ENCODE measurements at places on chromosomes 4 and X. TPM values are rescaled to one million over a fixed set of nuclear protein-coding genes. Genes with fewer than 3 reads are reported as not detected.

Gene VSIG4
- 97.5 TPM for total RNA-seq

Gene IL15
- total RNA-seq: 6.1 TPM

Gene MMRN1
- total RNA-seq: 32.0 TPM

Gene RENBP
- total RNA-seq: 21.9 TPM

Gene UCP1
- total RNA-seq: not detected

Gene TMEM271
- not detected for total RNA-seq

Gene GAGE1
- total RNA-seq: not detected

Gene PRDM8
- 3.5 TPM for total RNA-seq

Gene EMD
- total RNA-seq: 54.4 TPM

Gene SYP
- total RNA-seq: 8.0 TPM

Gene MUC7
- not detected for total RNA-seq

Gene LRRC66
- 2.2 TPM for total RNA-seq

Gene RAPGEF2
- 77.4 TPM for total RNA-seq

Gene GSX2
- total RNA-seq: not detected

Gene LPAR4
- total RNA-seq: 1.5 TPM

Gene SHOX
- total RNA-seq: not detected

Gene AMBN
- total RNA-seq: not detected

Gene RNF175
- total RNA-seq: 0.39 TPM

Gene GABRA4
- total RNA-seq: not detected

Gene BRS3
- not detected for total RNA-seq

Gene CXCL1
- total RNA-seq: 2.7 TPM

Gene HTN3
- total RNA-seq: not detected

Gene ADH4
- total RNA-seq: 5.1 TPM

Gene PGAM4
- not detected for total RNA-seq

Gene SUPT20HL2
- total RNA-seq: not detected

Gene CAPN6
- total RNA-seq: 2.2 TPM

Gene EGFL6
- not detected for total RNA-seq

Gene CC2D2A
- total RNA-seq: 45.7 TPM

Gene HHIP
- total RNA-seq: 0.60 TPM

Gene IL21
- not detected for total RNA-seq

Gene SMIM10L2A
- total RNA-seq: 0.78 TPM

Gene SOWAHD
- not detected for total RNA-seq

Gene CASK
- total RNA-seq: 52.8 TPM

Gene OTC
- 0.87 TPM for total RNA-seq

Gene MAML3
- total RNA-seq: 9.2 TPM

Gene SPANXA2
- not detected for total RNA-seq

Gene RTL9
- not detected for total RNA-seq

Gene CXCL10
- total RNA-seq: 1.2 TPM

Gene ACE2
- 1.0 TPM for total RNA-seq
